ENCODE measurements at places on chromosomes 5 and 9.

DNA sequence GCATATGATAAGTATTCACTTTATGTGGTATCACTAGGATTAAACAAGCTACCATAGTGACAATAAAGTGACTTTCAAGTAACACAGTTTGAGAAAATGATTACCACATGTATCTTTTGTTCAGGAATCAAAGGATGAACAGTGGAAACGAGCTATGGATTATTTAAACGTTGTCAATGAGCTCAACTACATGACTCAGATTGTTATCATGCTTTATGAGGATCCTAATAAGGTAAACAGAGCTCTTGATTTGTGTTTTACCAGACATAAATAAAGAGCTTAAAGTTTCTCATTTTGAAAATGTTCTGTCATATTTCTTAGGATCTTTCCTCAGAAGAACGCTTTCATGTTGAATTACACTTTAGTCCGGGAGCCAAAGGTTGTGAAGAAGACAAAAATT is 57.4 kb downstream of the PPIP5K2 start:
- DNase-seq, result no peak

DNA sequence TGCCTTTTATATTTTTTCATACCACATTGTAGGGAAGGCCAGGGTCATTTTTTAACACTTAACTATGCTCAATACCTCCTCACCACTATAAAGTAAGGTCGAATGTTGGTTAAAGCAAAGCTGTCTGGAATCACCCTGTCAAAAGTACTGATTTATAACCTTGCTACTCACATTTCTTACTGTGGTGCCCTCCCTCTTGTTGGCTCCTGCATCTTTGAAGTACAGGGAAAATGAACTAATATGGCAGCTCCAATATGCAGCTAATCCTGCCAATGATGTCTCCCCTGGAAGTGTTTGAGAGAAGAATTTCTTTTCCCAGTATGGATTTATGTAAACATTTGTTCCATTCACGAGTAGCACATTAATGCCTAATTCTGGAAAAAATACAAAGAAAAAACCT is 108.4 kb upstream of the RPS23 start:
- DNase-seq, result no peak

DNA sequence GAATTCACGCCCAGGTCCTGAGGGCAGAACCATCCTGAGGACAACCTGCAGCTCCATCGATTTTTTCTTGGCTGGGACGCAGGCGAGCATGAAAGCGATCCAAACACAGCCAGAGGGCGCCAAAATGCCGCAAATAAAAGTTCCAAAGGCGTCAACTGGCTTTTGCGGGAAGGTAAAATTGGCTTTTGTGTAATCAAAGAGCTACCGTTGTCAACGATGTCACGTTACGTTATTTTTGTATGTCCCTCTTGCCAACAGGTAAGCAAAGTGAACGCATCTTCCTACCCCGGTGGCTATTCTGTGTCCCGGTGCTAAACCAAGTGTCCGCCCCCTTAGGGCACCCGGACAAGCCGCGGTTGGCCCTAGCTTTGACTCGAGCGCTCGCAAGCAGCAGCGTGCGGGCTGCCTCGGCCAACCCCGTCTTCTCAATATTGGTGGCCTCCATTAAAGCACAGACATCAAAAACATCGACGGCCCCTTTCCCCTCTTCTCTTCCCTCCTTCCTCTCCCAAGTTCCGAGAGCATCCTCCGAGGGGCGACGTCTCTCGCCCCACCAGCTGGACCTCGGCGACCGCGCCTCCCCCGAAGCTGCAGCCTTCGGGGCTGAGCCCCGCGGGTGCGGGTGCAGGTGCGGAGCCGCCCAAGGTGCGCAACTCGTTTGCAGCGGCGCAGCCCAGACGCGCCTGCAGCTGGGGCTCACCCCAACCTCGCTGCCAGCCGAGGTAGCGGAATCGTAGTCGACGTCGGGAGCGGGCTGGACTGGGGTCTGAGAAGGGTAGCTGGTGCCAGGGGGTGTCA is 1.1 kb upstream of the BASP1 start:
- DNase-seq, result peak; percentile 93

- DNase-seq, result no peak
These were observed 64.7 kb downstream of the IPPK start for GRCh38 chr9:92605224-92605623.

GRCh38 chr9:100661668-100662067 is 83.8 kb downstream of the CAVIN4 start:
- no peak for DNase-seq

- DNase-seq, result no peak
These were observed 52.4 kb downstream of the NREP start for GRCh38 chr5:111704452-111705085.

- no peak for DNase-seq
These were observed 88.9 kb downstream of the EBF1 start for GRCh38 chr5:159010661-159011442.

DNA sequence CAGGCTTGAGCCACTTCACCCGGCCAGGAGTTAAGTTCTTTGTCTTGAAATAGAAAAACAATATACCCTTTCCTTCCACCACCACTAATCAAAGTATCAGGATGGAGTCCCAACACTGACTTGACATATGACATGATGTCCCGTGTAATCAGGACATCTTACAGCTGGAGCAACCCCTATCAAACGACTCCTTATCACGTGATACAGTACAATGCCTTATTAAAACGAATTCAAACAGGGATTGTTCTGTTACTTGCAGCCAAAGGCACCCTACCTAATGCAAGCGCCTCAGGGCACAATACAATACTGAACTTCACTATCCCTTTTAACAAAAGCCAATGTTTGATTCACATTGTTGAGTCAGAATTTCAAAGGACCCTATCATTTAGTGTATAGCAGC is 261.3 kb downstream of the SLIT3 start:
- DNase-seq, result no peak

DNA sequence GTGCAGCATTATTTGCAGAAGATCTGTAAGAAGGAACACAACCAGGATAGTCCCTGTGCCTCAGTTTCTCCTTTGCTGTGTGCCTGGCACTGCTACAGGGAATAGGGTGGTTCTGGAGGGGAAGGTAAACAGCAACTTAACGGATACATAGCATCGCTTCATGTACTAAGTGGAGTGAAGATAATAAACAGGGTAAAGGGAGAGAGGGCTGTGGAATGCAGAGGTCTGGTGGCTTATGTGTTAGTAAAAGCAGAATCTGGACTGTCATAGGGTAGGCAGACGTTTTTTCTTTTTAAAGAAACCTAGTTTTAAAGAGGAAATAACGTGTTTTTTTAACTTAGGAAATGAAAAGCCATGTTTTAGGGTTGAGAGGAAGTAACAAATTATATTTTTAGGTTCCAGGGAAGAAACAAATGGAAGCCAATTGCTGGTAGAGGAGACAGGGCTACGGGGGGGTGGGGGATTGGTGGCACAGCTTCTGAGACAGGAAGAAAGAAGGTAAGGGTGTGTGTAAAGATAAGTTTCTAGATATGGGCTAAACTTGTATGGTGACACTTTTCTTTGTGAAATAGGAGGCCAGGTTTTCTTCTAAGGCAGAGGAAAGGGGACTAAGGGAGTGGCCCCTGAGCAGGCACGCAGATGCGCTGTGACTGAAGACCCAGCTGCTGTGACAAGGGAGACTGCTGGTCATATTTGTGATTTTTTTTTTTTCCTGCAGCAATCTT is 1.3 kb downstream of the GNG10 start:
- no peak for DNase-seq

DNA sequence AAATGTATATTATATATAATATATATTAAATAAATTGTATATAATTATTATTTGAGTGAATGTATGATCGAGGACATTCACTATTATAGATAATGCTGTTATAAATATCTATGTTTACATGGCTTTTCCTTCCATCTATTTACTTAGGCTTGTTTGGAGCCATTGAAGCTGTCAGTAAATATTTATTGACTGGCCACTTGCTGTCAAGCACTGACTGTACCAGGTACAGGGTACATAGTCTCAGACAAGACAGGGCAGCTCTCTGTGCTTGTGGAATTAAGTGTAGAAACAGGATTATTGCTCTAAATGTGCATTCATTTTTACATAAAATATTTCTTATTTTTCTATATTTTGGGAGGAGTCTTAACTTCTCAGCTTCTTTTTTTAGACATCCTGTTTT is 16.4 kb downstream of the FAXDC2 start:
- no peak for DNase-seq

GRCh38 chr5:67243944-67244343 is 47.3 kb upstream of the CD180 start:
- DNase-seq, result no peak

- no peak for DNase-seq
These were observed 628.8 kb downstream of the PDE4D start for GRCh38 chr5:59264639-59265245.

GRCh38 chr9:133397370-133397769 is 20.4 kb downstream of the REXO4 start:
- no peak for DNase-seq

DNA sequence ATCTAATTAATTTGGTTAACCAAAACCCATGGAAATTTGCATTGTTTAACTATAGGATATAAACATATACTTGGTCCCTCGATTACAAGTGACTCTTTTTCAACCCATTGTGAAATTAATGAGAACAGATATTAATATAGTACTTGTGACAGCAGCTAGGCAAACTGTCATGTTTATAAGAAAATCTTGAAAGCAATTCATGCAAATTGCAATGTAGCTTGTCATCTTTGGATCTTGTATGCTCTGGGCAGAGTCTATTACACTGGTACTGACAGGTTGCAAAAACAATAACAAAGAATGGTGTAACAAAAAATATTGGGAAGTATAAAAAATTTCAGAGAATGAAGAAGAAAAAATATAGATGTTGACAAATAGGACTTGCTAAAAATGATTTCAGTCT is 941.0 kb downstream of the DNAH5 start:
- DNase-seq, result no peak

GRCh38 chr9:108273988-108274387 is 581.8 kb downstream of the ACTL7B start:
- no peak for DNase-seq

DNA sequence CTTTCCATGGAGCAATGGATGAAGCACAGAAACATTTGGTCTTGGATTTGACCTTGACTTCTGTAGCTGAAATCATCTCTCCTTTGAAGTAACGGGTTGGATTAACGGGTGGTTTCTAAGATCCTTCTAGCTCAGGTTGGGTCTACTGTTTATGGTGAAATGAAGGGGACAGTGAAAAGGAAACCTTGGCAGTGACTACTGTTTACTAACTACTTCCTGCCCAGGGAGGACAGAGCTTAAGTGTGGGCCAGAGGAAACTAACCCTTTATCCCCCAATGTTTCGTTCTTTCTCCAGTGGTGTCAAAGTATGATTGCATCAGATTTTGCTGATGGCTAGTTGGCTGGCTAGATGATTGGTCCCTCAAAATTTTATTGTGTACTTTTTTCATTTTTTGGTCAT is 22.2 kb downstream of the SKP2 start:
- DNase-seq, result no peak

DNA sequence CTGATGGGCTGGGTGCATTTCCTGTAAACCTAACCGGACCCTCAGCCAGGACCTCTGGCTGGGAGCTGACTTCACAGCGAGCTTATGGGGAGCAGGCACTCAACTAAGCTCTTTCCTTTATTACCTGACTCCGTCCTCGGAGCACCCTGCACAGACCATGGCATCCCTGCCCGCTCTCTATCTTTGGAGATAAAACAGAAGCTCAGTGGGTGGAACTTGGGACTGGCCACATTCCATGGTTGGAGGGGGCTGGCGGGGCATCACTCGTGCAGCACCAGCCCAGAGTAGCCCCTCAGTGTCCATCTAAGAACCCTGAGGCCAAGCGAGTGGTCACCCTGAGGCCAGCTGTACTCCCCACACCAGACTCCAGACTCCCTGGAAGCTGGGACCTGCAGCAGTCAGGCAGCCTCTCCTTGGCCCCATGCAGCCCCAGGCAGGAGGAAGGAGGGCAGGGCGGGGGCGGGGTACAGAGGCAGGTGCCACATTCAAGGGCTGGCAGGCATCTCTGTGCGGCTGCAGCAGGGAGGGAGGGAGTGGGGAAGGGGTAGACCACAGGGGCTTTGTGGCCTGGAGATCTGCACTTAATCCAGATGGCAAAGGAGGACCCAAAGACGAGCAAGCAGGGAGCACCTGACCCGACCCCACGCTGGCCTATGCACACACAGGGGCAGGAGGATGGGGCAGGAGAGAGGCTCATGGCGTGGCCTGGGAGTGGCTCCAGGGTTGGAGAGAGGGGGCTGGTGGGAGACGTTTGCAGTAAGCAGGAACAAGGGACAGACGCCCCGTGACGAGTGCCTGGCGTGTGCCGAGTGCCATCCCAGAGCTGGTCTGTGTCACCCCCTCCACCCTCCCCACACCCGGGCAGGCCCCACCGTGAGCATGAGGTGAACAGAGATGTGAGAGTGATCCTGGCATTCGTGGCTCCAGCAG is 26.1 kb downstream of the GLT6D1 start:
- no peak for DNase-seq

GRCh38 chr9:112338561-112338960 is 5.1 kb upstream of the PTBP3 start:
- no peak for DNase-seq

DNA sequence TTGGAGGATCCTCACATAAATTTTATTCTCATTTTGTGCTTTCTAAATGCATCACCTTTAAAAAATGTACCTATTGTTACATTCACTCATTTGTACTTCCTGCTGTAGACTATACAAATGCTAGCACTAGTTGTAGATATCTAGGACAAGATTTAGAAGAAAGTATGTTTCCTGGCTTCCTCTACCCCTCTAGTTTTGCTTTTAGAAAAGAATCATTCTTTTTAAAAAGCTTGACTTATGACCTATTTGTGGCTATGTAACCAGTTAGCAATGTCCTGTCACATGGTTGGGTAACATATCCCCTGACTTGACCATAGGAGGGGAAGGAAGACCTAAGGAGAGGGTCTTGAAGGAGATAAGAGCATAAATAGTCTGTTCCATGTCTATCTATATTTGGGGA is 13.3 kb downstream of the CAMK4 start:
- no peak for DNase-seq

DNA sequence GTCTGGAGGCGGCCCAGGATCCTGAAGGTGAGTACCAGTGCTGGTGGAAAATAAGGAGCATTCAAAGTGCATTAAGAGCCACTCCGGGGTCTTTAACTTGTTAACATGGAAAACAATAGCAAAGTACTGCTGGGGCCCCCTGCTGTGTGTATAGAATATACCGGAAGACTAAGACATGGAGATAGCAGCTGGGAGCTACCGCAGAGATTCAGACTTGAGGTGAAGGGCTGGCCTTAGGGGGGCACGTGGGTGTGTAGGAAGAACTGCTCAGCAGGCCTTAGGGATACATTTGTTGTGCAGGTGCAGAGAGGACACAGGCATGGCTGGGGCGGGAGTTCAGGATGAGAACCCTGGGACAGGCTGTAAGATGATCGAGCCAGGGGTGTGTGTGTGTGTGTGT is 1.2 kb upstream of the DMRT1 start:
- DNase-seq, result peak; percentile 30

DNA sequence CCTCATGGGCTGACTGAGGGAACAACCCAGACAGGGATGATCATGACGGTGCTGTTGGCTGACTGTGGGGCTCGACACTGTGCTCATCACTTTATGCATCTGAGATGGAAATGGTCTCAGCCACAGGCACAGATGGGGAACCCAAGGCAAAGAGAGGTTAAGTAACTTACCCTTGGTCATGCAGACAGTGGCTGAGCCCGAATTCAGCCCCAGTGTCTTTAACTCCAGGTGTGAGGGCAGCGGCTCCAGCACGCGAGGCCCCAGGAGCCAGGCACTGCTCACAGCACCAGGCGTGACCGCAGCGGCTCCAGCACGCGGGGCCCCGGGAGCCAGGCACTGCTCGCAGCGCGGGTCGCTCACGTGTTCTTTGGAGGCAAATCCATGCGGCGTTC is 45.3 kb upstream of the FCN1 start:
- DNase-seq, result no peak

Measured in NCI-H524 (cell line).